Skin of body (tissue), 3 donors: ENCODE measurements at places on chromosomes 1 and 21. TPM values are rescaled to one million over a fixed set of nuclear protein-coding genes. Genes with fewer than 3 reads are reported as not detected.

- DNase-seq, result no peak
Measured at GRCh38 chr1:3903141-3904005, 3.3 kb upstream of the C1orf174 start.

Gene PLCH2
- total RNA-seq, result 15.3 TPM

GRCh38 chr1:40895601-40896000 is 33.4 kb upstream of the CITED4 start:
- no peak for DNase-seq

Gene GABRD
- 2.2 TPM for total RNA-seq

DNA sequence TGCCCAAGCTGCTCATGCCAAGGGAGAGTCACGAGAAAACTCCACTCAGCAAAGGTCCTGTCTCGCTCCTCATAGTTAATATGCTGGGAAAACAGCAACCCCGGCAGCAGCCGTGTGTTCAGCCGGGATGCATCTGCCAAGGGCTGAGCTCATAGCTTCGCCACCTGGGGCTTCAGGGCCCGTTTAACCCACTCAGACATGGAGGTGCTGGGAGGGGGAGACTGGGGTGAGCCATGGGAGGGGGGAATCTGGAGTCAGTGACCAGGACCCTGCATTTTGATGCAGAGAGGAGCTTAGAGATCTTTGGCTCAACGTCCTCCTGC is 283.4 kb downstream of the PTPRU start:
- DNase-seq, result no peak

Gene CLDN17
- 1.1 TPM for total RNA-seq

Gene ZBED6
- 24.9 TPM for total RNA-seq

Gene FAM163A
- total RNA-seq, result 0.10 TPM

- no peak for DNase-seq
Measured at GRCh38 chr1:160704250-160704649, 7.4 kb downstream of the CD48 start.
